ENCODE measurements at places on chromosomes 16 and 17. TPM values are rescaled to one million over a fixed set of nuclear protein-coding genes. Genes with fewer than 3 reads are reported as not detected.

TTYH2 gene
- 2.4 TPM for total RNA-seq

LGALS9C gene
- total RNA-seq: not detected

CHD9NB gene
- 0.42 TPM for total RNA-seq

TP53TG3F gene
- total RNA-seq: not detected

GAST gene
- not detected for total RNA-seq

KRTAP9-9 gene
- not detected for total RNA-seq

ABCC11 gene
- total RNA-seq: 22.3 TPM

DRC7 gene
- 0.08 TPM for total RNA-seq

RNF135 gene
- total RNA-seq: 5.5 TPM

MYH1 gene
- 0.14 TPM for total RNA-seq

LRRC59 gene
- 58.2 TPM for total RNA-seq

CCL1 gene
- total RNA-seq: not detected

TP53TG3 gene
- not detected for total RNA-seq

CES5A gene
- total RNA-seq: 0.67 TPM

SULT1A4 gene
- 5.5 TPM for total RNA-seq

EVI2B gene
- total RNA-seq: 3.5 TPM

CACNG5 gene
- total RNA-seq: not detected

DNAH2 gene
- total RNA-seq: 0.25 TPM

ZNF469 gene
- total RNA-seq: 0.50 TPM

CARD14 gene
- total RNA-seq: 0.70 TPM

SLFN12L gene
- 2.2 TPM for total RNA-seq

HLF gene
- 8.0 TPM for total RNA-seq

PLA2G10 gene
- total RNA-seq: not detected

G6PC1 gene
- total RNA-seq: 271 TPM

EFCAB3 gene
- not detected for total RNA-seq

DNAI2 gene
- not detected for total RNA-seq

CHMP1A gene
- total RNA-seq: 36.7 TPM

SSTR5 gene
- total RNA-seq: not detected

MC1R gene
- total RNA-seq: 3.3 TPM
